ENCODE measurements at places on chromosomes 16 and 17. TPM values are rescaled to one million over a fixed set of nuclear protein-coding genes. Genes with fewer than 3 reads are reported as not detected.

Gene ARL5C
- total RNA-seq, result 0.41 TPM

DNA sequence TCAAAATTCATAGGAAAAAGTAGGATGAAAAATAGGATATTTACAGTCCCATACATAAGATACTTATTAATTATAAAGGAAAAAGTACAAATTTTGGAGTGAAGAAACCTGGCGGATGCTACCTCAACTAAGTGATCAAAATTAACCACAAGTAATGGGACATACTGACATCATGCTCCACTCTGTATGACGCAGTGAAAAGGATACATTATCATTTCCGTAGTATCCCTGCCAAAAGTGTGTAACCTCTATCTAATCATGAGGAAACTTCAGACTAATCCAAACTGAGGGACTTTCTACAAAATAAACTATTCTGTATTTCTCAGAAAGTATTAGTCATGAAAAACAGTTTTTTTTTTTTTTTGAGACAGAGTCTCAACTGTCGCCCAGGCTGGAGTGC is 60.5 kb downstream of the TRIM37 start:
- ATAC-seq, result no peak

Gene ZNF469
- total RNA-seq, result 2.3 TPM

DNA sequence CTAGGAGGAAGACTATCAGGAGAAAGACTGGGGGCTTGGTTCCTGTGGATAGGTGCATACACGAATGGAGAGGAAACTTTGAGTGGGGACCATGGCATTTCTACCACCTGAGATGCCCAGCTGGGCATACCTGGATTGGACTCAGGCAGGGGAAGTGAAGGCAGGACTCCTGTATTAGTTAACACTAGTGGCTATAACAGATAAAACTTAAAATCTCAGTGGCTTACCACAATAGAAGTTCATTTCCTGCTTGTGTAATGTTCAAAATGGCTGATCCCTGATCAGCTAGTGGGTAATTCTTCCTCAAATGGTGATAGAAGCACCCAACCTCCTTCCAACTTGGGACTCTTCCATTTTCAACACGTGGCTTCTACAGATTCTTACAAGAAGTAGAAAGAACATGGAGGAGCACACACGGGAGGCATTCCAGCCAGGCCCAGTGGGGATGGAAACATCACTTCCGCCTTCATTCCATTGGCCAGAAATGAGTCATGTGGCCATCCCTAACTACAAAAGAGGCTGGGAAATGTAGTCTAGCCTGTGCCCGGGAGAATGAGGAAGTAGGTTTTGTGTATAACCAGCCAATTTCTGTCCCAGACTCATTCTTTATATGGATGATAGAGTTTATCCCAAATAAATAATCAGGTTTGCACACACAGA is 112.1 kb downstream of the UTP18 start:
- ATAC-seq, result no peak

Gene SYNGR3
- 21.9 TPM for total RNA-seq

- ATAC-seq, result peak; percentile 68
Measured at GRCh38 chr17:9802294-9802693, 10.9 kb upstream of the DHRS7C start.

DNA sequence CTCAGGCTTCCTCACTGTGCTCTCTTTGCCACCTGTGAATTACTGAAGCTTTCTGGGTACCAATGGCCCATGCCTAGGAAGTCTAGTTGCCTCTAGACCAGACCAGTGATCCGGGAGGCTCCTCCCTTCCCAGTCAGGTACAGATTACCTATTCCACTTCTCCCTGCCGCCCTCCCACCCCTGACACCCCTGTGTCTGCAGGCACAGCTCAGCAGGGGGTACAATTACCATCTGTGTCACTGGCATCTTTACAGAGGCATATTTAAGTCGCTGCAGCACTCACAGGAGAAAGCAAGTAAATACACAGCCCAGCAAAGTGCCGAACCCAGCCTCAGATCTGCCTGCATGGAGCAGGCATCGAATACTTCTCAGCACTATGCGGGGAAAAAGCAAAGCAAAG is 5.3 kb upstream of the WSCD1 start:
- no peak for ATAC-seq

DNA sequence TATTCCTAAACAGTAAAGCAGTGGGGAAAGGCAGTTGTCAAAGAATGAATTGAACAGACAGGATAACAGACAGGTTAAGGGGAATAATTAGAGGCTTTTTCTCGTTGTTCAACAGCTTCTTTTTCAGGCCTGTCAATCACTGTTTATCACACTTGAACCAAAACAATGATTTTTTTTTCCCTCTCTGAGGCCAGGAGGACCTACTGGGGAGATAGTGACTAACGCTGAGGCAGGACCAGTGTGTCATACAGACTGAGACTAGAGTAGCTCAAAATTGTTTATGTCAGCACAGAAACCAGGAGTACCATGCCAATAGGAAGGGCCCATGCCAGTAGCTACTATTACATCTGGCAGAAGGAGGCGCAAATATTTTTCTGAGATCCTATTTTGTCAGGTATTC is 41.3 kb upstream of the NLK start:
- ATAC-seq, result no peak

DNA sequence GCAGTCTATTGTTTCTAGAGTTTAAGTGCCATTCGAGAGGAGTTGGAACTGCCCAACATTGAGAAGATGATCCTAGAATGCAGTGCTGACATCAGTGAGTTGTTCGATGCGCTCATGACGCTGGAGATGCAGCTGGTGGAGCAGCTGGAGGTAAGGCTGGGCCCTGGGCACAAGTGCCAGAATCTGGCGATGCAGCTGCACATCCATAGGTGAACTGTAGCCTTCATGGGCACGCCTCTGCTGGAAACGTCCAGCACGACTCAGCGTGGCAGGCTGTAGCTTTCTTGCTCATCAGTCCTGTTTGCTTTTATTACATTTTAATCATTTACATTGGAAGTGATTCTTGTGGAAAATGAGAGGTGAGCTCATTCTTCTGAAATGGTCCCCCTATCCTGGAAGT is 31.7 kb downstream of the DRC3 start:
- no peak for ATAC-seq

Gene STAT5A
- 1.8 TPM for total RNA-seq

DNA sequence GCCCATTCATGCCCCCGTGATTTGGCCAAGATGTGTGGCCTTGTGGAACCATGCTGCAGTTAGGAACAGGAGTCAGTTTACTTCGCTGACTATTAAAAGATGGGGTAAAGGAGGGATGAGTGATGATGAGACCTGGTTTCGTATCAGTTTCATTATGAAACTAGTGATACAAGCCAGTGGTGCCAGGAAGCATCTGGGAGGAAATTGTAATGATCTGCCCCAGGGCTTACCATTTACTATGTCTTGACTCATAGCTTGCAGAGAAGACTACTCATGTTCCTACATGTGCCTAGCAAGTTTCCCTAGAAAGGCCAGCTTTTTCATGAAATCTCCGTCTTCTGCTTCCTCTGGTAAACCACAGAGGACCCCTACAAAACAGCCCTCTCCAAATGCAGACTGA is 23.2 kb downstream of the CDH3 start:
- ATAC-seq, result peak; percentile 87

DNA sequence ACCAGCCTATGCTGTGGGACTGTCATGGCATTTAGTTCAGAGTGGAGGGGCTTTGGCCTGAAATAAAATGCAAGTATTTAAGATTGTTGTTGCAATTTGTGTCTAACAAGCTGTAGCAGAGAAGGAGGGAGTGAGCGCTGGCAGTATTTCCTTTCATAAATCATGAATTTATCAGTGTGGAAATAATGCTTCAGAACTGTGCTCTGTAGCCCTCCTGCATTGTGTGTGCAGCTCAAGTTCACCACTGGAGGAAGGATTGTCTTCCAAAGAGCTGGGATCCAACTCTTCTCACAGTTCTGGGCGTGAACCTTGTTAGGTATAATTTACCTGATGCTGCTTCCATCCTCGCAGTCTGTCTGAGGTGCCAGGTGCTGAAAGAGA is 15.1 kb downstream of the SNX11 start:
- ATAC-seq, result peak; percentile 71

Gene LITAFD
- total RNA-seq, result 0.21 TPM

GRCh38 chr16:54342966-54343365 is 56.4 kb upstream of the IRX3 start:
- no peak for ATAC-seq

GRCh38 chr16:5607169-5607568 is 509.6 kb upstream of the EEF2KMT start:
- no peak for ATAC-seq

Gene AGRP
- total RNA-seq, result not detected

Gene CPHXL
- not detected for total RNA-seq

Gene FBRS
- 28.3 TPM for total RNA-seq

Gene PPY
- 0.97 TPM for total RNA-seq

All from motor neuron (in vitro differentiated cells).